ENCODE measurements at places on chromosomes 3 and 15.

GRCh38 chr3:157064402-157064801 lies 95.5 kb downstream of the CCNL1 start:
- peak; percentile 71 for DNase-seq

- no peak for DNase-seq
Measured at GRCh38 chr15:93081399-93081798, 7.6 kb downstream of the RGMA start.

DNA sequence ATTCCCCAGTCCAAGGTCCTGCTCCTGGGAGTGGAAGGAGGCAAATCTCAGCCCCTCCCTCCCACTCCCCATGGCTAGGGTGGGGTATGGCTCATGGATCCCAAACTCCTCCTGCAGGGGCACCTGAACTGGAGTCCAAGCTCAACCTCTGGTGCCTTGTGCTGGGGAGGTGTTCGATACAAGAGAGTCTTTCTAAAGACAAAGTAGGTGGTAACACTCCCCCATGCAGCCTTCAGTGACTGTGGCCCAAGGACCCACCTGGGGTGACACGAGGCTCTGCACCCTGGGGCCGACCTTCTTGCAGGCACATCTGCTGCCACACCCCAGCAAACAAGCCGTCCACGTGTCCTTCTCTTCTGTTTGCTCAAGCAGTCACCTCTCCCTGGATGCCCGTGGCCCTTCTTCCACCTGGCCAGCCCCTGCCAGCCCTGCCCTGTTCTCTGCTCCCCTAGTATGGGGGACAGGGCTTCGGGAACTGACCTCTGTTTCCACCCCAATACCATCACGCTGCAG lies 36.7 kb upstream of the SLC6A11 start:
- DNase-seq: no peak

GRCh38 chr3:152524198-152525140 lies 255.7 kb downstream of the MBNL1 start:
- peak; percentile 80 for DNase-seq

DNA sequence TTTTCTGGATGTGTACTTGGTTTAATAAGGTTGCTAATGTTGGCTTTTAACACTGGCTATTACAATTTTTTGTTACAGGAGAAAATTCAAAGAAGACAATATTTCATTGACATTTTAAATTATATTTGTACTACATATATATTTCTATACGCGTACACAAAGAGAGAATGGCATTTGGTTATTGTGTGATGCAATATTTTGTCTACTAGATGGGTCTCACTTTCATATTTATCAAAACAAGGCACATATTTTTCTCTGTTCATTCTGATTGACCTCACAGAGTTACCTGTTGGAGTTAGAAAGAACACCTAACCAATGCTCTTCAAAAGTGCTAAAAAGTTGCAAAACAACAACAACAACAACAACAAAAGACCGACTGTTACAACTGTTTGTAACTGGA lies 50.2 kb upstream of the VGLL3 start:
- DNase-seq: no peak

DNA sequence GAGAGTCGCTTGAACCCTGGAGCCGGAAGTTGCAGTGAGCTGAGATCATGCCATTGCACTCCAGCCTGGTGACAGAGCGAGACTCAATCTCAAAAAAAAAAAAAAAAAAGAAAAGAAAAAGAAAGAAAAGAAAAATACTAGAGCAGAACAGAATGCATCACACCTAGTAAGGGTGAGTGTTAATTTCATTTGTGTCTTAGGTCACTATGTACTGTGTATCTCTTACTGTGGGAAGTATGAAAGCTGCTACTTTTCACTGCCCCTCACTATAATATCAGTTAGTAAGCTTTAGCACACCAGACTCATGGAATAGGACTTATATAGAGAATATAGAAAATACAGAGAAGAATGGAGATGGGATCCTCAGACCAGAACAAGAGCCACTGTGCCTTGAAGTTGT lies 45.9 kb upstream of the RASA2 start:
- DNase-seq: no peak

DNA sequence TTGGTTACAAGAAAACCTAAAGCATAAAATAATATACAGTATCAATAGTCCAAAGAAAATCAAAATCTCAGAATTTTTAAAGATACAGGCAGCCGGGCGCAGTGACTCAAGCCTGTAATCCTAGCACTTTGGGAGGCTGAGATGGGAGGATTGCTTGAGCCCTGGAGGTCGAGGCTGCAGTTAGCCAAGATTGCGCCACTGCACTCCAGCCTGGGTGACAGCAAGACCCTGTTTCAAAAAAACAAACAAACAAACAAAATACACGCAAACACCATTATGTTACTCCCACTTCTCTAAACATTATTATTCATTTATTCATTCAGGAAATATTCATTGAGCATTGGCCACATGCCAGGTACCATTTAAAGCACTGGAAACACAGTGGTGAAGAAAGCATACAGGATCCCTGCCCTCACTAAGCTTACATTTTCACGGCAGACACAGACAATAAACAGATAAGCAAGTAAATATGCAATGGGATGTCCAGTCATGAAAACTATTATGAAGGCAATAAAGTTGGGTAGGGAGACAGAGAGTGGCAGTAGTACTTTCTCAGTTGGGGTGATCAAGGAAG lies 6.7 kb downstream of the BCL2A1 start:
- DNase-seq: no peak

- DNase-seq: no peak
Measured at GRCh38 chr3:161558236-161558635, 61.6 kb downstream of the OTOL1 start.

GRCh38 chr3:127673191-127674100 lies 694 bp downstream of the ABTB1 start:
- no peak for DNase-seq

DNA sequence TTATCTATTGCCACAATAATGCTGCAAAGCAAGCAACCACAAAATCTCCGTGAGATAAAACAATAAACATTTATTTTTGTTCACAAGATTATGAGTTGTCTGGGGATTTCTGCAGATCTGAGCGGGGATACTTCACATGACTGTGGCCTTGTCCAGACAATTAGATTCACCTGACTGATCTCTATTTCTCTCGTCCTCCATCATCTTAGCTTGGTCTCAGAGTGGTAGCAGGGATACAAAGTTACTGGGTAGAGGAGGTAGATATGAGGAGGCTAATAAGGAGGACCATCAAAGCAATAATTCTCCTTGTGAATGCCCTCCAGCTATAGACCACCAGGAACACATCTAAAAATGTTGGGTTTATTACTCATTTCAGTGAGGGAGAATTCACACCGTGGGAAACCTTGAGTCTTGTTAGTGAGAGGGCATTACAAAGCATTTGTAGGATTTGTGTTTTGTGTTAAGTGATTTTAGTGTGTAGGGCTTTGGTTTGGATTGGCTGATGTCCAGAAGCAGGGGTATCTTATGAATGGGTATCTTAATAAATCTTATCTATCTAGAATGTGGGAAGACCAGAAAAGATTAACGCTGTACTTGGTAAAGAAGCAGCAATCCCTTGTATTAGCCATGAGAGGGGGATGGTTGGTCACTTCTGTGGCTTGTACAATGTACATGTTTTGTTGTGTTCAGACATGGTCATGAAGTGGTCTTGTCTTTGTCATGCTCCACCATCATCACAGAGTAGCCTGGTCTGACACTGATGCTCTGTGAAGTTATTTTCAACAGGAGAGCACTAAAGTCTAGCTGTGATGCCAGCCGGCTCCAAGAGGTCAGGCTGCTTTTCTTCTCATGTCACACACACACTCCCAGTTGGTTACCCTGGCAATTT lies 287.6 kb upstream of the STT3B start:
- no peak for DNase-seq

GRCh38 chr3:79253271-79253670 lies 514.5 kb downstream of the ROBO1 start:
- DNase-seq: no peak

DNA sequence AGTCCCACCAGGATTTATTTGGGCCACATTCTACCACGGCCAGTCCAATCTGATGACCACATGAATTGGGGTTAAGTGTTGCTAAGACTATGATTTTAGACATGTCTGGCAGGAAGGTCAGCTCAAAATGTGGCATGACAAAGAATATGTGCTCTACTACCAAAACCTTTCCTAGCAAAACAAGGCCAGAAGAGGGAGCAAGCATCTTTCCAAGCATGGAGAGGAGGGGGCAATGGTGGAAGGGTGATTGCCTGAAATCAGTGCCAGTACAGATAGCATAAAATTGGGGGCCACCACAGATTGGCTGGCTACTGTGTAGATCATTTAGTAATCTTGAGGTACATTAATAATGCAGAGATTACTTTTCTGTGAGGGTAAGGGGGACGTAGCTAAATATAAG lies 43.2 kb downstream of the TMEM39A start:
- DNase-seq: no peak

DNA sequence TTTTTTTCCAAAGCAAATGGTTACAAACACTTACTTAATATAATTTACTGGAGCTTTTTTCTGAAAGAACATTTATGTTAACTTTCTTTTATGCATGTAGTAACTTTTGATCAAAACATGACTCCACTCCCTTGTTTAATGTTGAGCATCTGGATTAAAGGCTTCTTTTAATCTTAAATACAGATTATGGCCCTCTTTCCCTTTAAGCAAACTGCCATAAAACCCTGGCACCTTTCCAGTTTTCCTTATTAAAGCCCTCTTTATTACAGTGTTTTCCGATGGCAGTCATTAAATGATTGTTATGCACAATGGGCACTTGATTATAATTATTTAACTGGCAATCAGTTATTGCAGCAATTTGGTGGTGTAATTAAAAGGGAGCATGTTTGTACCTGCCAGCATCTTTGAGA lies 167.0 kb downstream of the VGLL4 start:
- DNase-seq: no peak

- no peak for DNase-seq
Measured at GRCh38 chr3:135199137-135199536, 404.1 kb downstream of the EPHB1 start.

DNA sequence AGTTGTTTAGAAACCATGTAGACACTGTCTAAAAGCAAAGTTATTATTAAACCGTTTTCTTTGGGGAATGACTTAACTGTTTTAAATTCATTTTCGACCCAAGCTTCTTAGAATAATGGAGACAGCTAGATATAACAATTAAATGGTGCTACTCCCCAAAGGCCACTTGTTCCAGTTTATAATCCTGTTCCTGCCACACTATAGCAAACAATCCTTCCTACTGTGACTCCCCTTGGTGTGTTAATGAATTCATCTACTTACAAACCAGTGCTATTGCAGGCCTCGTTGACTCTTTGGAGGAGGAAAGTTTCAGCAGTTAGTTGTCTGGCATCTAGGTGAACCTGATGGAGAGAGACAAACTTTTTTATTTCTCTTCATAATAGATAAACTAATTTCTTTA lies 25.2 kb upstream of the CLSTN2 start:
- DNase-seq: no peak

DNA sequence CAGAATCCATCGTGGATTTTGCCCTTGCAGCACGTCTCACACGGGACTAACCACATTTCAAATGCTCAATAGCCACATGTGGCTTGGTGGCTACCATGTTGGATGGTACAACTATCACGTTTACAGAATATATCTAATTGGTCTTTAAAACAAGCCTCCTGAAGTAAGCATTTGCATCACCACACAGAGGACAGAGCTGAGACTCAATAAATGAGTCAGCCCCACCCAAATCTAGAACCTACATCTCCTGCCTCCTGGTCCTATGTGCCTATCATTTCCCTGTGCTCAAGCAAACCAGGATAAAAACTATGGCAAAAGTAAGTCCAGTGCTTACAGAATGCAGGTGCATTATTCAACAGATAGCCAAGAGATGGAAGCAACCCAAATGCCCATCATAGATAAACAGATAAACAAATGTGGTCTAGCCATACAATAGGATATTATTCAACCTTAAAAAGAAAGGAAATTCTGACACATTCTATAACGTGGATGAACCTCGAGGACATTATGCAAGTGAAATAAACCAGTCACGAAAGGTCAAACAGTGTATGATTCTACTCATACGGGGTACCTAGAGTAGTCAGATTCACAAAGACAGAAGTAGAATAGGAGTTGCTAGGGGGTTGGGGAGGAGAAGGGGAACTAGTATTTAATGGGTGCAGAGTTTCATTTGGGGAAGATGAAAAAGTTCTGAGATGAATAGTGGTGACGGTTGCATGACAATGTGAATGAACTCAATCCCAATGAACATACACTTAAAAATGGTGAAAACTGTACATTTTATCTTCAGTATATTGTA lies 43.9 kb downstream of the SRGAP3 start:
- no peak for DNase-seq
